MG63 (cell line): ENCODE measurements at places on chromosomes 4 and X. TPM values are rescaled to one million over a fixed set of nuclear protein-coding genes. Genes with fewer than 3 reads are reported as not detected.

PNMA5 gene
- not detected in 2 replicates for total RNA-seq

SSX2B gene
- not detected in 2 replicates for total RNA-seq

PHOX2B gene
- total RNA-seq, result not detected in 2 replicates

CENPVL2 gene
- total RNA-seq, result not detected in 2 replicates

CSAG2 gene
- total RNA-seq, result not detected in 2 replicates

RASGEF1B gene
- 0.53 TPM in 1 of 2 replicates, not detected in the other for total RNA-seq

PFKFB1 gene
- total RNA-seq, result not detected in 2 replicates

LAMTOR3 gene
- 19.2 and 38.2 TPM in 2 replicates for total RNA-seq

MAGED4 gene
- 0.36 and 16.8 TPM in 2 replicates for total RNA-seq

RWDD4 gene
- 38.5 and 111 TPM in 2 replicates for total RNA-seq

LNX1 gene
- 7.4 and 16.5 TPM in 2 replicates for total RNA-seq

TLR10 gene
- not detected in 2 replicates for total RNA-seq

EIF2S3 gene
- total RNA-seq, result 239 and 291 TPM in 2 replicates

TLR2 gene
- 0.33 and 0.62 TPM in 2 replicates for total RNA-seq
